ENCODE measurements at places on chromosomes 12 and 14.

DNA sequence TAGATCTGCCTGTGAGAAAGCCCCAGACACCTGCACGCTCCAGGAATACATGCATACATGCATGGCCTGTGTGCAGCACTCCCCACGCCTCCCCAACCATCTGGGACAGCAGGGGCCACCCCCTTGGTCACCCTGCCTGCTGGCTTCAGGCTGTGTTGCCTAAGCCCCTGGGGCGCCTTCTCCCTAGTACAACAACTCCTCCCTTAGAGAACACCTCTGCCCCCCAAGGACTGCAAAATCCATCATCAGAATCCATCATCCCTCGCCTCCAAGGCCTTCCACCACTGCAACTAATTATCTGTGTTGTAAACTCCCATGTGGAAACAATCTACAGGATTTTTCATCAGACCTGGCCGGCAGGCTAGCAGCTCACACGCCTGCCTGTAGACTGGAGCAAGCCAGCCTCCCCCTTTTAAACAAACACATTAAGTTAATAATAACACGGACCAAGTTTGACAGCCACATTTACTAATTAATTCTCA is 36.8 kb downstream of the ZFP36L1 start:
- no peak for DNase-seq

DNA sequence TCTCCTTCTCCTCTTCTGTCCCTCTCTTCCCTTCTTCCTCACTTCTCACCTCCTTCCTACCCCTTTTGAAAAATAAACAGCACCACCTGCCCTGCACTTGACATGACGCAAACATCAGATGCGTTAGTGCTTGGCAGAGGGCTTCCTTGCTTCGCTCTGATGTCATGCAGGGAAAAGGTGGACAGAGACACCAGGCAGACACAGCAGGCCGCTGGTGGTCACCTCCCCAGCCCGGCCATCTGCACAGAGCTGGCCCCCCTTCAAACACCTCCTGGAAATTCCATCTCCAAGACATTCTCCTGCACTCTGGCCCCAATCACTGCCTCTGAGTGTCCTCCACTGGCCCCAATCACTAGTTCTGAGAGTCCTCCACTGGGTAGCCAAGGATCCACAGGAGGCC is 353.6 kb downstream of the MED13L start:
- DNase-seq = no peak

- DNase-seq = no peak
These were observed 25.4 kb downstream of the FAM222A start for GRCh38 chr12:109738878-109739665.

DNA sequence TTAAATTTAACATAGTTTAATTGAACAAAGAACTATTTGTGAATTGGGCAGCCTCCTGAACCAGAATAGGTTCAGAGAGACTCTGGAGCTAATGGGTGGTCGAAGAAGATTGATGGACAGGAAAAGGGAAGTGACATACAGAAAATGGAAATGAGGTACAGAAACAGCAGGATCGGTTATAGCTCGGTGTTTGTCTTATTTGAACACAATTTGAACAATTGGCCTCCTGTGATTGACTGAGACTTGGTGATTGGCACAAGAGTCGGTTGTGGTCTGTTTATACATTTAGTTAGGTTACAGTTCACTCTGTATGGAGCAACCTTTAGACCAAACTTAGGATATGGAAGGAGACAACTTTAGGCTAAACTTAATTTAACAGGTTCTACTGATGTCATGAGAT is 18.4 kb upstream of the CFL2 start:
- no peak for DNase-seq

- DNase-seq = peak; percentile 67
These were observed 378.9 kb downstream of the TMTC2 start for GRCh38 chr12:83065562-83065961.

GRCh38 chr14:103898204-103898603 is 30.1 kb upstream of the TDRD9 start:
- DNase-seq = no peak

- no peak for DNase-seq
These were observed 147.1 kb upstream of the IFNG-AS1 start for GRCh38 chr12:67842124-67842523.

DNA sequence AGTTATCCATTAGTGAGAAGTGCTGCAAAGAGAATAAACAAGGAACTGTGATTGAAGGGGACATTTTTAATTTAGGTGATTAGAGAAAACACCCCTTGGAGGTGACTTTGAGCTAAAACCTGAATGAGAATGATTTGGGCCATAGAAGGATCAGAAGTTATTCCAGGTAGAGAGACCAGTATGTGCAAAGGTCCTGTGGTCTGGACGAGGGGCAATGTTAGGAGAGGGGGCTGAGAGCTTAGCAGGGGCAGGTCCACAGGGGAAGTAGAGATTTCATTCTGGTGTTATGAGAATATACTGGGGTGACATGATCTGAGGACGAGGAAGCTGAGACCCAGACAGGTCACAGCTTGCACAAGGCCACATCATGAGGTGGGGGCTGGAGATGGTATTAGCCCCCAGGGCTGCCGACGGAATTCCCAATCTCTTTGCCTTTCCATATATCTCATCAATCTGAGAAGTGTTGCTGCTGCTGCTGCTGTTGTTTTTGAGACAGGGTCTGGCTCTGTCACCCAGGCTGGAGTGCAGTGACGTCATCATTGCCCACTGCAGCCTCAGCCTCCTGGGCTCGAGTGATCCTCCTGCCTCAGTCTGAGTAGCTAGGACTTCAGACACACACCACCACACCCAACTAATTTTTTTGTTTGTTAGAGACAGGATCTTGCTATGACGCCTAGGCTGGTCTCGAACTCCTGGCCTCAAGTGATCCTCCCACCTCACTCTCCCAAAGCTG is 55.6 kb downstream of the KCTD10 start:
- DNase-seq = no peak

- no peak for DNase-seq
These were observed 17.6 kb upstream of the ZFP36L1 start for GRCh38 chr14:68810173-68811153.

DNA sequence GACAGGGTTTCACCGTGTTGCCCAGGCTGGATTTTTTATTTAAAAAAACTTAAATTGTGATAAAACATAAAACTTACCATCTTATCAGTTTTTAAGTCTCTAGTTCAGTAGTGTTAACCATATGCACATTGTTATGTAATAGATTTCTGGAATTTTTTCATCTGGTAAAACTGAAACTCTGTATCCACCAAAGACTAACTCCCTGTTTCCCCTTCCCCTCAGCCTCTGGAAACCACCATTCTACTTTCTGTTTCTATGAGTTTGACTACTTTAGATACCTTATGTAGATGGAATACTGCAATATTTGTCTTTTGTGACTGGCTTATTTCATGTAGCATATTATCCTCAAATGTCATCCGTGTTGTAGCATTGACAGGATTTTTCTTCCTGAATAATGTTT is 12.8 kb upstream of the PLEKHG3 start:
- DNase-seq = no peak

- DNase-seq = no peak
These were observed 1.3 kb downstream of the GPR65 start for GRCh38 chr14:88005978-88006851.

- DNase-seq = no peak
These were observed 22.7 kb upstream of the MAGOHB start for GRCh38 chr12:10636124-10636523.

DNA sequence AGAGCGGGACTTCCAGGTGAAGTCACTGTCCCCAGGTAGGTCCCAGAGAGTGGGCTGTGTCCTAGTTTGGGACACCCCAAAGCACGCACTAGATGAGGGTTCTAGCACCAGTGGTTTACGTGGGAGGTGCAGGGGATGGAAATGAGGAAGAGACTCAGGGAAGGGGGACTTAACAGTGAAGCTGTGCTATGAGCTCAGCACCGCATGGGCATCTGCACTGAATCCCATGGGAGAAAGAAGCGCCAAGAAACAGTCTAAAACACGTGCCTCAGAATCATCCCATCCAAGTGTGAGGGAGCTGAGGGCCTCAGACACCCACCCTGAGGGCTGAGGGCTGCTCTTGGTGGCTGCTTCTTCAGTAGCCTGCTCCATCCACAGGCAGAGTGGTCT is 71.5 kb upstream of the ZFP36L1 start:
- no peak for DNase-seq

- peak; percentile 55 for DNase-seq
These were observed 39.8 kb upstream of the MEG3 start for GRCh38 chr14:100786131-100786530.

DNA sequence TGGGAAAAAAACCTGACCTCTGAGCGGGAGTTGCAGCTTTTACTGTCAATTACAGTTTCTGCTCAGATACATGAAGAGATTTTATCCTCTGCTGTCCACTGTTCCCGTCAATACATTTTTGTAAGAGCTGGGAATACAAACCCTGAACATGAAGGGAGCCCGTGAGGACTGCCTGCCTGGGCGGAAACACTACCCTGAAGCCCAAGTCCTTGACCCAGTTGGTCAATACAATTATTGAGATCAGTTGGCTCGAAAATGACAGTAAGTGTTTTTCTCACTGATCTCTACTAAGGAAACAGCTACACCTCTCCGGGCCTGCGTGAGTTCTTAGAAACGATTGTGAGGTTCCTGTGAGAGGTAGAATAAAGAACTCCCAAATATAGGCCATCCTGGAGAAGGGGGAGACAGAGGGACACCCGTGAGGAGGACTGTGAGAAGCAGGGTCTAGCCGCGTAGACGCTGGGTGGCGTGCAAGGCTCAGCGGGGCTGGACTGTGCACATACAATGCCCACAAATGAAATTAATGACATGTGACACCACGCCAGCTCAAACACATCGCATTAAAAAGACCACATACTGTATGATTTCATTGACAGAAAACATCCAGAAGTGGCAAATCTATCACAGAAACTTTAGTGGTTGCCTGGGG is 509.5 kb downstream of the TMEM132D start:
- DNase-seq = no peak

GRCh38 chr14:53953828-53954550 is 2.6 kb downstream of the BMP4 start:
- DNase-seq = peak; percentile 53
